ENCODE measurements at places on chromosomes 11 and 22.

- peak; percentile 45 for DNase-seq
Observed at GRCh38 chr22:32803020-32803737, 1.7 kb downstream of the TIMP3 start.

- no peak for DNase-seq
Observed at GRCh38 chr11:1881442-1882264, 10.0 kb downstream of the PRR33 start.

GRCh38 chr11:47393163-47394049 lies 15.0 kb upstream of the SLC39A13 start:
- no peak for DNase-seq

DNA sequence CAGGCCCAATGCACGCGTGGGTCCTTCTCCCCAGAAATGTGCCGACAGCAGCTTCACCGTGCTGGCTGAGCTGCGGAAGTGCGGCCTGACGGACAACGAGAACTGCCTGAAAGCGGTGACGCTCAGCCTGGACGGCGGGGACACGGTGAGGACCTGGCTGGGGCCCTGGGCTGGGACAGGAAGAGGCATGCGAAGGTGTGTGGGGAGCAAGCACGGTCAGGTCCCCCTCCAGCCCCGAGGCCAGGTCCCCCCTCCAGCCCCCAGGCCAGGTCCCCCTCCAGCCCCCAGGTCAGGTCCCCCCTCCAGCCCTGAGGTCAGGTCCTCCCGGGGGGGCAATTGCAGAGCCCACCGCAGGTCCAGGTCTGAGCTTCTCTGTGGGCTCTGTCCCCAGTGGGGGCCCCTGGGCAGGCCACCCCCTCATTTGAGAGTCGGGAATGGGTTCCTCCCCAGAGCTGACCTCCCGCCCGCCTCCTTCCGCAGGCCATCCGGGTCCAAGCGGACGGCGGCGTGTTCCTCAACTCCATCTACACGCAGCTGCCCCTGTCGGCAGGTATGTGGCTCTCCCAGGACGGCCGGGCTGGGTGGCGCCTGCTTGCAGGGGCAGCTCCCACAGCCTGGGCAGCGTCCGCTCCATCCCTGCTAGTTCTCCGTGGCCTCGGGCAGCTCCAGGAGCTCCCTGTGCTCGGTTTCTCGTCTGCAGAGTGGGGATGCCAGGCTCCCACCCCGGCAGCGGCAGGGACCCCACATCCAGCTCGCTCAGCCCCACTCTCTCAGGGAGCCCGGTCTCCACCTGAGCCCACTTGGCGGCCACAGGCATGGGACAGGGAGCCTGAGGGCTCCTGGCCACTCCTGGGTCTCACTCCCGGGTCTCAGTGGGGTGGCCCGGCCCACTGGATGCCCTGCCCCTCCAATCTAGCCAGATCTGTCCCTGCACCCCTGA lies 7.9 kb downstream of the MUC5B start:
- peak; percentile 4 for DNase-seq

GRCh38 chr11:126059238-126059781 lies 3.4 kb downstream of the CDON start:
- peak; percentile 62 for DNase-seq

DNA sequence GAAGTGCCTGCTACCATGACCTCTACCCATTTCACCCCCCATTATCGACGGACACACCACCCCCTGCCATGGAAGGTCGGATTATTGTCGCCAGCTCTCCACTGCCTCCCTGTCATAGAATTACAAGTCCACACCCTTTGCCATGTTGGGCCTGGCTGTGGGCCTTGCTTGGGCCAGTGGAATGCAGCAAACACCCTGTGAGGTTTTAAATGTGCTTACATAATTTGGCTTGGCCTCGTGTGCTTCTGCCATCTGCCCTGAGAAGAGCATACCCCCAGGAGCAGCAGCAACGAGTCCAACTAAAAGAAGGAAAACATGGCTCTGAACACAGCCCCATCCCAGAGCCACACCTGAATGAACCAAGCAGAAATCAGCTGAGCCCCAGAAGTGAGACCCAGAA lies 94.1 kb upstream of the PRDM11 start:
- no peak for DNase-seq

DNA sequence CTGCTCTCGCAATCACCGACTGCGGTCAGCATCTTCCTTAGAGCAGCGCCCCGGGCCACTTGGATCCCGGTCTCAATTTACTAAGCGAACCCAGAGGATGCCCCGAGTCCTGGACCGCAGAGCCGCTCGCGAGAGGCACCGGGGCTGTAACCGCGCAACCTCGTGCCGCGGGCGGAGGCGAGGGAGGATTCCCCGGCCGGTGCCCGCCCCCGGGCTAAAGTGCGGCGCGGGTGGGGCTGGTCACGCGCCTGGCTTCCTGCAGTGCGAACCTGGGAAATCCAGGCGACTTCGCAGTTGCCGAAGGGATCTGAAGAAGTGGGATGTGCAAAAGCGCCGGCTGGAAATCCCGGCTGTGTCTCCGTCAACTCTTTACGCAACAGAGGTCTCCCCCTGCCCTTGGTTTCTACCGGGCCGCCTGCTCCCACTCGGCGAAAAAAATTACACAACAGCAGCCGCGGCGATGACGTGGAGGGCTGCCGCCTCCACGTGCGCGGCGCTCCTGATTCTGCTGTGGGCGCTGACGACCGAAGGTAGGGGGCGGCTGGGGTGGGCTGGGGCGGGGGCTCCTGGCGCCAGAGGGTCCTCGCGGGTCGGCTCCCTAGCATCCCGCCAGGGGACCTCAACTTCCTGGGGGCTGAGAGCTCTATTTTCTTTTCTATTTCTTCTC lies at the start of gene NCR3LG1:
Gene NCR3LG1 (plus strand): TSS at position 291 of the 667 bp plus-strand sequence. CDS start 170 bp downstream, at position 461.
- peak; percentile 43 for DNase-seq

GRCh38 chr22:40718250-40719204 lies 39.2 kb downstream of the MCHR1 start:
- DNase-seq, result no peak

DNA sequence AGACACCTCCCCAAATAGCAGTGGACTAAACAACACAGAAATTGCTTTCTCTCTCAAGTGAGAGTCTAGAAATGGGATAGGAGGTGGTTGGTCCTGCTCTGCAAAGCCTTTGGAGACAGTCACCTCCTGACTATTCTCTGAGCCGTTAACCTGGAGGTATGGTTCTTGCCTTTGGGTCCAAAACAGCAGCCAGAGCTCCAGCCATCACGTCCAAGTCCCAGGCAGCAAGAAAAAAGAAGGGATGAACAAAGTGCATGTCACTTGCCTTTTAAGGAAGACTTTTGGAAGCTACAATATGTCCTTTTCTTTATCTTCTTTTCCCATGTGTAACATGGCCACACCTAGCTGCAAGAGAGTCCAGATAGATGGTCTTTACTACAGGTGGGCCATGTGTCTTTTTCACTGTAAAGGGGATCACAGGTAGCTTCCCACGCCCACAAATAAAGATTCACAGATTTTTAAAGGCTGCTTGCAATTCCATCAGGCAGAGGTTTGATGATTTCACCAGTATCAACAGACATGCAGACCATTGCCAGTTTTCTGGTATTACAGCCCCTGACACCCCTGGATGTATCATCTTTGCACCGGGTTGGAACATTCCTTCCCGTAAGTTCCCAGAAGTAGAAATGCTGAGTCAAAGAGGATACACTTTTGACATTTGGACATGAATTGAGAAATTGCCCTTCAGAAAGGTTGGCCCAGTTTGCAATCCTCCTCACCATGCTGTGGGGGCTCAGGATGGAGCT lies 66.0 kb downstream of the MYEOV start:
- no peak for DNase-seq

DNA sequence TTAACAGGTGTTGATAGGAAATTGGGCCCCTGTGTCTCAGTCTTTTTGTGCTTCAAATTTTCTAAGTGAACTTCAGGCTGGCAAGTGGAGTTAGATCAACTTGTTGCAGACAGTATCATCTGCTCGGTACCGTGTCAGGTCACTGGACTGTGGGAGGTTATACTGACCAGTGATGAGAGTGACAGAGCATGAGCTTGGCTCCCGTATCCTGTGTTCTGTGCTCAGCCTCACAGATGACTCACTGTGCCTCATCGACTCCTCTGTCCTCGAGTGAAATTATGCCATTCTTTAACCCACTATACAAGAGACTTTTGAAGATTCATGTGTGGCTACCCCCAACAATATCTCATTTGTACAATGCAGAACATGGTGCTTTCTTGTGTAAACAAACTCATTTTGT lies 7.9 kb downstream of the GRAP2 start:
- no peak for DNase-seq

DNA sequence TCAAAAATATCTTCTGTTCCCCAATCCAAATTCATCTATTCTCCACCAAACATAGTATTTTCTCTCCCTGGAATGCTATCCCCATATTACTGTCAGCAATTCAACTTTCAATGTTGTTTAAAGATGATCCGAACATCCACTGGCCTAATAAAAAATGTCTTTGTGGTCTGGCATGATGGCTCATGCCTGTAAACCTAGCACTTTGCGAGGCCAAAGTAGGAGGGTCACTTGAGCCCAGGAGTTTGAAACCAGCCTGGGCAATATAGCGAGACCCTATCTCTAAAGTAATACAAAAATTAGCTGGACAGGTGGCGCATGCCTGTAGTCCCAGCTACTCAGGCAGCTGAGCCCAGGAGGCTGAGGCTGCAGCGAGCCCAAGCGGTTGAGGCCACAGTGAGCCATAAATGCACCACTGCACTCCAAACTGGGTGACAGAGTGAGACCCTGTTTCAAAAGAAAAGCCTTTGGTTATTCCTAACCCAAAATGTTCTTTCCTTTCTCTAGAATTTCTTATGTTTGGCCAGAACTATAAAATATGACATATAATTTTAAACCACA lies 29.8 kb downstream of the SIK3 start:
- no peak for DNase-seq

GRCh38 chr11:109249597-109249996 lies 172.4 kb upstream of the C11orf87 start:
- DNase-seq, result no peak

- no peak for DNase-seq
Observed at GRCh38 chr22:22943521-22944267, 56.1 kb downstream of the IGLL5 start.

DNA sequence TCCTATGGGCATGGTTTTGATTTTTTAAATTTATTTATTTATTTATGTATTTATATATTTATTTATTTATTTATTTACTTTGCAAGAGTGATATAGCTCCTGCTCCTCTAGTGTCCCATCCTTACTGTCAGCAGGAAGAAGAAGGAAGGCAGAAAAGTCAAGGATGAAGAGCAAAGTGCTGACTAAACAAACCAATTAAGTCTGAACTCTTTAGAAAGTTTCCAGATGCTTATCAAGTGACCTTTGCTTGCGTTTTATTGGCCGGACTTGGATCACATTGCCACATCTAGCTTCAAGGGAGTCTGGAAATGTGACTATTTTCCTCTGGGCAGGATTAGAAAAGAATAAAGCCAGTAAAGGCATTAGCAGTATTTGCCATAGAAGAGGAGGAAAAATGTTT lies 8.7 kb upstream of the OR4B1 start:
- DNase-seq, result no peak

DNA sequence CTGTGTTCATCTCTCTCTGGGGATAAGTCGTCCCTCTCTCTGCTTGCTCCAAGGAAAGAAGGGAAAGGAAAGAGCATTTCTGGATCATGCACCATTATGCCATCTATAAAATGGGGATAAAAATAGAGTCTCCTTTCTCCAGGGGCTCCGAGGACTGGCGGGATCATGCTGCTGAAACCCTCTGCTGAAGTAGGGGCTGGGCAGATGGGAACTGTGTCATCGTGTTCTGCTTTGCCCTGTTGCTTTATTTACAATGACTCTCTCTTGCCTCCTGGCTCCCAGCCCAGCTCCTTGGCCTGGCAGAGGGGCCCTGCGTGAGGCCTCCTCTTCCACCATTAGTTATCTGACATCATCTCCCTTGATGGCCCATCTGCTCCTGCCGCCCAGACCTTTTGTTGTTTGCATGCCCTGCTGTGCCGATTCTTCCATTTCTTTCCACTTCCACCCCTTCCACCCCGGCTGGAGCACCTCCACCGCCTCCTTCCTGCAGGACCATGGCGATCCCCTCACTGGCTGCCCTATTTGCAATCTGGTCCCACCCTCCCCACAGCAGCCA lies 200.9 kb downstream of the MYO18B start:
- peak; percentile 74 for DNase-seq

DNA sequence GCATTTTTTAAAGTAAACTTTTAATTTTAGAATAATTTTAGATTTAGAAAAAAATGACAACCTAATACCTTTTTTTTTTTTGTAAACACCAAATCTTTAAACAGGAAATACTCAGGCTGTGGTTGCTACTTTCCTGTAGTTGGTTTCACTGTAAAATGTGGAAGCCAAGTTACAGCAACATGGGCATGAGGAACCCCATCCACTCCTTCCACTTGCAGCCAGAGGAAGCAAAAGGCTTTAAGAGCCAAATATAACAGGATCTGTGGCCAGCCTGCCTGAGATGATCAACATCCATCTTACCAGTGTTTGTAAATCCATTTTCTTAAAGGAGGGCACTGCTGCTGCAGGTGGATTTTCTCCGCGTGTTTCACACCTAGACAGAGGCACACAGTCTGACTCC lies 66.2 kb downstream of the TNRC6B start:
- DNase-seq, result no peak

- DNase-seq, result no peak
Observed at GRCh38 chr11:108498816-108499408, 728 bp upstream of the POGLUT3 start.

DNA sequence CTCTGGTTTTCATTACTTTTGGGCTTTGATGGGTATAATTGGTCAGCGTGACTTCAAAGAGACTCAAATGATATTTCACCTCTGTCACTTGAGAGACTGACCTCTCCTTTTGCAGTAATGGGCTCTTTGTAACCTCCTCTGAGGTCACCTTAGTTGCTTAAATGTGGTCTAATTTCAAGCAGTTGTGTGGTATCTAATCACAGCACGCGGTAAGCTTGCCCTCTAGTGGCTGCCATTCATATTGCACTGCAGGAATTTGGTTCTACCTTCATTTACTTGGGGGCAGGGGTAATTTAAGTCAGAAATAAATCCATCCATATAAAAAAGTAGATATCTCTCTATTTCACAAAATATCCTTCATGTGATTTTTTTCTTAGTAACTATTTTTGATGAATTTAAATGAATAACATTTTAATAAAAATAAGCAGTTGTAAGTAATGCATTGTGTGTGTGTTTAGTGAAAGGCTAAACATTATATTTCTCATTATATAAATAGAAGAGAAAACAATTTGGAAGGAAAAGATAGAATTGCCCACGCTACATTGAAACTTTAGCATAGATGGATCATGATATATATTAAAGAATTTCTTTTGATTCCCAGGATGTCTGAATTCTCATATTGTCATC lies 55.0 kb upstream of the ANO3 start:
- peak; percentile 48 for DNase-seq

- DNase-seq, result no peak
Observed at GRCh38 chr22:50089682-50090411, at the start of gene MOV10L1. Gene MOV10L1 (plus strand): TSS chr22:50090006. CDS start chr22:50090089, 83 bp downstream.

DNA sequence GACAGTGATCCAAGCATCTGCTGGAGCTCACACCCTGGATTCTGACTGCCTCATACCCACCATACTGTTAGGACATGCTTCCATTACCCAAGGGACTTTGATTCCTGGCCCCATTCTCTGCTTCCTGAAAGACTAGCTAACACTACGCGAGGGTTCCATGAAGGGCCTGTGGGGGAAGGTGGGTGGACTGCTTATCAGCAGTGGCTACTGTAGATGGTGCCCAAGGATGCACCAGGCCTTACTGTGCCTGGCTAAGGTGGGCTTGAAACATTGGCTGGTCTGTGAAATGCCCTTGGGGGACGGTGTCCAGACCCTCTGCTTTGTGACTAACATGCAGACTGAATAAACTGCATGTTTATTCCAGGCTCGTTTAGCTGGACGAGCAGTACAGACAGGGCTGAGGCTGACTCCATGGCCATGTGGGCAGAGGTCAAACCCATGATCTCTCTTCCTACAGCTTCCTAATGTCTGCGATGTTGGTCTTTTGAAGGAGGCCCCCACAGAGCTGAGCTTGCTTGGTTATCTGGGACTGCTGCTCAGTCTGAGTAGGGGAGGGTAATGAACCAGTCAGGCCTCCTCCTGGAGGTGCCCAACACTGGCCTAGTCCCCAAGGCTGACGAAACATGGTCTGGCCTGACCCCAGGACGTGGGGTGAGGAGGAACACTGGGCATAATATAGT lies 48.3 kb upstream of the PHOX2A start:
- no peak for DNase-seq
